ENCODE measurements at places on chromosomes 2 and 18. TPM values are rescaled to one million over a fixed set of nuclear protein-coding genes. Genes with fewer than 3 reads are reported as not detected.

PDE11A gene
- total RNA-seq, result not detected

CHRND gene
- not detected for total RNA-seq

LOXHD1 gene
- total RNA-seq, result not detected

SPRED2 gene
- 18.8 TPM for total RNA-seq

STARD6 gene
- not detected for total RNA-seq

Data from cardiac atrium fibroblast (primary cell).